COLO829 (cell line): ENCODE measurements at places on chromosomes 2 and 18.
A peak's percentile ranks its signal among the peaks of the same experiment; 100 is the strongest.

DNA sequence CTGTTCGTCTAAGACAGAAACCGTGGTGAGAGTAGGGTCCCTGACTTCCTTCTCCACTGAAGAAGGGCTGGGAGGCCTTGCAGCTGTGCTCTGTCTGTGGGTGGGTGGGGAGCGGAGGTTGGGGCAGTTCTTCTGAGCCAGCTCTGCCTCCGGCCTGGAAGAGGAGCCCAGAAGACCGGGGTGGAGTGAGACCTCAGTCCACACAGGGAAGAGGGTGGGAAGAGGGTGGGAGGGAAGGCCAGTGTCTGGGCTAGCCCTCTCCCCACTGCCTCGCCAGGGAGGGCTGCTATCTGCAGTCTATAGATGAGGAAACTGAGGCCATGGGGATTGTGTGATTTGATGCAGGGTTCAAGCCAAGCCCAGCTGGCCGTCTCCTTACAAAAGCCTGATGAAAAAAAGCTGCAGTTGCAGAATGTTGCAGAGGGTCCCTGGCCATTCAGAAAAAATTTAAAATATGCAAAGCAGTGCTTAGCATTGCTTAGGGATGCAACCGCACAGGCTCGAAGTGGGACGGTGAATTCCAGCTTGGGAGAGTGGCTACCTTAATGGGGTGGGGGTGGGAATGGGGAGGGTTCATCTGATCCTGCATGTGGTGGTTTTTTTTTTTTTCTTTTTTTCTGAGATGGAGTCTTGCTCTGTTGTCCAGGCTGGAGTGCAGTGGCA is 181.6 kb upstream of the HS6ST1 start:
- no peak for DNase-seq

DNA sequence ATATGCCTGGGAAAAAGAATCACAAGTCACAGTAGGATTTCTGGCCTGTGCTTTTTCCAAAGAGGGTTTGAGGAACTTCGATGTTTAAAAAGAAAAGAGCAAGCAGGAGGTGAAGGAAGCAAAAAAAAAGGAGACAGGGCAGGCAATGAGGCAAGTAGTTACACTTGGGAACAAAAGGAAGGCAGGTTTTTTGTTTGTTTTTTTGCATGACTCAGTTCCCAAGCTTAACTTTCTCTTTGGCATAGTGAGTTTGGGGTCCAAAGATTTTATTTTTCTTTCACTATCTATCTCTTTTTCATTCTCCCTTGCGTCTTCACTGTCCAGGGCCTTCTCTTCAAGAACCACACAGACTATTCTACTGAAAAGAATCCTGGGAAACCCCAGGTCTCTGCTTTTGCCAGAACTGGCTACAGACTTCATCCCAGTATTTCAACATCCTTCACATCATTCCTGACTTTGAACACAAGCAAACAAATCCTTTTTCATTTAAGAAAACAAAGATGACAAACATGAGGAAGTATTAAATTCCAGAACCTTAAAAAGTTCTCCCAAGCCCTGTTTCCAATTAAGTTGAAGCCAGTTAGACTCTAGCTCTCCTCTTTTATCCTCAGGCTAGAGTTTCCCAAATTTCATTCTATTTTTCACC is 210.7 kb upstream of the RND3 start:
- no peak for DNase-seq

DNA sequence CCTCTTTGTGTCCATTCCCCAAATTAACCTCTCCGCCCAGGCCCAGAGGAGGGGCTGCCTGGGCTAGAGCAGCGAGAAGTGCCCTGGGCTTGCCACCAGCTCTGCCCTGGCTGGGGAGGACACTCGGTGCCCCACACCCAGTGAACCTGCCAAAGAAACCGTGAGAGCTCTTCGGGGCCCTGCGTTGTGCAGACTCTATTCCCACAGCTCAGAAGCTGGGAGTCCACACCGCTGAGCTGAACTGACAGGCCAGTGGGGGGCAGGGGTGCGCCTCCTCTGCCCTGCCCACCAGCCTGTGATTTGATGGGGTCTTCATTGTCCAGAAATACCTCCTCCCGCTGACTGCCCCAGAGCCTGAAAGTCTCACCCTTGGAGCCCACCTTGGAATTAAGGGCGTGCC is 13.5 kb downstream of the KHK start:
- DNase-seq, result no peak

GRCh38 chr2:8679567-8679826 is 2.4 kb upstream of the ID2 start:
- no peak for DNase-seq

DNA sequence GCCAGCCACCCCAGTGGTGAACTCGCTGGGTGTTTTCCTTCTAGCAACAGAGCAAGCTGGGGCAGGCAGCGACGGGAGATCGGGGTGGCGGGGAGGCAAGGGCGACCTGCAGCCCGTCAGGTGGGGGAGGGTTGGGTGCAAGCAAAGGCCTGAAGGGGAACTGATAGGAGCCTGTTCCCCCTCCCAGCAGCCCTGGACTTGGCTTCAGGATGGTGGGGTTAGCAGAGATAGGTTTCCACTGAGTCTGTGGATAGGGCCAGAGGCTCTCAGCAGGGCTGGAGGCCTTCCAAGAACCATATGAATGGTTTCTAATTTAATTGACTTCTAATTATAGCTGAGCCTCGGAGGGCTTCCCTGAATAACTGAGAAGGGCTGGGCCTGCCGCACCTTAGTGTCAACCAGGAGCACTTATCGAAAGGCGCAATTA is 55.3 kb downstream of the EDAR start:
- no peak for DNase-seq

- DNase-seq, result no peak
These were observed 30.3 kb downstream of the PROC start for GRCh38 chr2:127448526-127448925.

DNA sequence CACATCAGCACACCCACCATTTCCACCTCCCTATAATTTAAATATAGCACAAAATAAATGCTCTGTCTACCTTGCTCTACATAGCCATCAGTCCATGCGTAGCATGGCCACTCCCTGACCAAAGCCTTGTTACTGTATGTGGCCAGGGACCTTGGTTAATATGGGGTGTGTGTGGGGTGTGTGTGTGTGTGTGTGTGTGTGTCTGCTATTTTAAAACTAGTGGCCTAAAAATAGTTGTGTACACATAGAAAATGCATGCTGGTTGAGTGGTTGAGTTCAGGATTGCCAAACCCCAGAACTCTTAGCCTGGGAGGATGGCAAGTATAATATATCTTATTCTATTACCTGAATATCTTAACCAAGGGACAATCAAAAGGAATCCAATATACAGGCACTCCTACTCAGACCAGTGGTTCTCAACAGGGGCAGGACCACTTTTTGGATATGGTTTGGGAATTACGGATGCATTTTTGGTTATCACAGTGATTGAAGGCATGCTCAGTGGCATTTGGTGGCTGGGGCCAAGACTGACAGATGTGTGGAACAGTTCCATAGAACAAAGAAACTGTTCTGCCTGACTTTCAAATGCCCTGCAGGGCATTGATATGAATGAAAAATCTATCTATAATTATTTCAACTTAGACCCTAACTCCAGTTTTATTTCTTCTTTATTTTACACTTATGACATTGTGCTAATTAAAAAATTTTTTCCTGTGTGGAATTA is 72.3 kb upstream of the PSME4 start:
- DNase-seq, result peak; percentile 40

DNA sequence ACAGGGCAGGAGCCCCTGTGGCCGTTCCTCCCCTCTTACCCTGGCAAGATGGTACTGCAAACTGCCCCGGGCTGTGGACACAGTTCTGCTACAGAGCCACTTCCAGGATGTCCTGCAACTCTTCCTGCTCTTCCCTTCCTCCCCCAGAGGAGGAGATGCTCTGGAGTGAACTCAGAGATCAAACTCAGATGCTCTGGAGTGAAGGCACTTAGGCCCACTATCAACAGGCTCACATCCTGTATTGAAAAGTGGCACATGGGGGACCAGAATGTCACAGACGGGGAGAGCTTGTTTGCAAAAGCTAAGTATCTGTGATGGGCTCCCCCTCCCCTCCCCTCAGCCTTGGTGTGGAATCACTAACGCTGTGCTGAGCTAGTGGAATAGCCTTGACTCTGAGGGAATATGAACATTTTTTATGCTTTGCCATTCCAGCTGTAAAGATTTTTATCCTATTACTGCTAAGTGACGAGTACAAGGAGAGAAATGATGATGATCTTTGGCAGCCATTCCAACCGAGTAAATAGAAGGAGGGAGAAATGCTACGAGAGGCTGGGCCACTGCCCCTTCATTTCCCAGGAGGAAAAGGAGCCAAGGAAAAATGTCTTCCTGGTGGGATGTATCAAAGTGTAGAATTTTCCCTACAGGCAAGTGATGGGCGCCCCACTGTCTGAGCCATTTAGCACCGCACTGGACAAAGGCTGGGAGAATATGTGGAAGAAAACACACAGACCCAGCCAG is 152.6 kb downstream of the GALNT14 start:
- DNase-seq, result no peak

DNA sequence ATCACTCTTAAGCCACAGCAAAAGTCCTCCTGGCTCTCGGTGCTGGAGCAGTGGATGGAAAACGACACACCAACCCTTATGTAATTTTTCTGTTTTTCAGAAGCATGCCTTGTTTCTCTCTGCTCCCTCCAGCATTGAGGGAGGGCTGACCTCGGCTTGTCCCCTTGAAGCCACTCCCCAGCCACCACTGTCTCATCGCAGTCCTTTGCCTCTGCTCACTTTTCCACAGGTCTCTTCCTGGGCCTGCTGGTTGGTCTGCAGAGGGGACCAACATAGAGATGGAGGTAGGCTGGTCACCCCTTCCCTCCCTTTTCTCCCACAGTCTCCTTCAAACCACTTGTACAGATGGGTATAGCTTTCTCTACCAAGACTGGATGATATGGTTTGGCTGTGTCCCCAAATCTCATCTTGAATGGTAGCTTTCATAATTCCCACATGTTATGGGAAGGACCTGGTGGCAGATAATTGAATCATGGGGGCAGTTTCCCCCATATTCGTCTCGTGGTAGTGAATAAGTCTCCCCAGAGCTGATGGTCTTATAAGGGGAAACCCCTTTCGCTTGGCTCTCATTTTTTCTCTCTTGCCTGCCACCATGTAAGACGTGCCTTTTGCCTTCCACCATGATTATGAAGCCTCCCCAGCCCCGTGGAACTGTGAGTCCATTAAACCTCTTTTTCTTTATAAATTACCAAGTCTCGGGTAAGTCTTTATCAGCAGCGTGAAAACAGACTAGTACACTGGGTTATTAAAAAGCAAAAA is 14.3 kb upstream of the RIOK3 start:
- DNase-seq, result no peak

- DNase-seq, result no peak
These were observed 133.8 kb downstream of the EIPR1 start for GRCh38 chr2:3243804-3244203.

GRCh38 chr2:231422056-231422455 is 26.5 kb downstream of the B3GNT7 start:
- DNase-seq, result no peak

DNA sequence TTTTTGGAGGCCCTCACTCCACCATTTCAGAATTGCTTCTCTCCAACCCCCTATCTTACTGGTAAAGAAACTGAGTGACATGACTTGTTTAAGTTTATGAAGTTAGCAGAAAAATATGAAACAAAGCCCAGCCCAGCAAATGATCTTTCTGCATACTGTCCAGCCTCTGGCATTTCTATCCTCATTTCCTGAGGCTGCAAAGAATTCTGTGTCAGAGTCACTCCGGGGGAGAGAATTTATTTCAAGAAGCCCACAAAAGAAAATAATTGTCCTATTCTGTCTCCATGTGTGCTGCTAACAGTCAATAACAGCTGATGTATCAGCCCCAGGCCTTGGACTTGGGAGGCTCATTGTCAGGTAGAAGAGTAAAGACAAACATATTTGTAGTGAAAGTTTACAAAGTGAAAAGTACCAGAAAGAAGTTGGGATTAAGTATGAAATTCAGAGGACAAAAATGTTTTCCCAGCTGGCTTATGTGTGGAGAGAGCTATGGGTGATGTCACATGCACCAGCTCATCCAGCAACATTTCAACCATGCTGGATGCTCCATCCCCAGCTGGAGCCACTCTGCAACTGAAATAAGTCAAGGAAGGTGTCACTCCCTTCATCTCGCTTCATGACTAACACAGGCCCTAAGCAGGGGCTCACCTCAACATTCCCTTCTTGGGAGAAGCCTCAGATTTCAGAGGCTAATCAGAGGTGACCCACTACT is 42.3 kb downstream of the TRABD2A start:
- no peak for DNase-seq

GRCh38 chr18:76487782-76488181 is 7.3 kb downstream of the ZNF516 start:
- DNase-seq, result no peak

DNA sequence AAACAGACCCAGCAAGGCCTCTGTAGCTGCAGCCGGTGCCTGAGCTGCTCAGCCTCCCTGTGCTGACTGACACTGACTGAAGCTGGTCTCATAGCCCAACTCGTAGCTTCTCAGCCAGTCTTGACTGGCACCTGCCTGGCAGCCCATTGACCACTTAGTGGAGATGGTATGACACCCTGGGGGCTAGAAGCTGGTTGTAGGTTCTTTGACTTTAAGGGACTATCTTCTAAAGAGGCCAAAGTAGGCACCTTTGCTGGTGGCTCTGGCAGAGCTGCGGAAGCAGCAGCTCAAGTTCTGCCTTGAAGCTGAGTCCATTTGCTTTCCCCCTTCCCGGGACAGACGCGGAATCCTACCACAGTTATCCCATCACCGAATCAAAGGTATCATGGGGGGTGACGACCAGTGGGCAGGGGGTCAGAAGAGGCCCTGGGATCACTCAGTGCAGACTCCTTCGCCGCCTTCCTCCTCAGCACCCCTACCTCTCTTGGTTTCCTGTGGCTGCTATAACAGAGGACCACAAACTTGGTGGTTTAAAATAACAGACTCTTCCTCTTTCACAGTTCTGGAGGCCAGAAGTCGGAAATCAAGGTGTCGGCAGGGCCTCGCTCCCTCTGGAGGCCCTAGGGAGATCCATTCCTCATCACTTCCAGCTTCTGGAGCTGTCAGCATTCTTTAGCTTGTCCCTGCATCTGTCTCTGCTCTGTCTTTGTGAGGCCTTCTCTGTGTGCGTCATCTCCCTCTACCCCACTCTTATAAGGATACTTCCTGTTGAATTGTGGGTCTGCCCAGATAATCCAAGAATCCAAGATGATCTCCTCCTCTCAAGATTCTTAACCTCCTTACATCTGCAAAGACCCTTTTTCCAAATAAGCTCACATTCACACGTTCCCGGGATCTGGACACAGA is 13.7 kb upstream of the FOSL2 start:
- DNase-seq, result no peak

- DNase-seq, result no peak
These were observed 158.7 kb downstream of the TDRD15 start for GRCh38 chr2:21282515-21282898.

DNA sequence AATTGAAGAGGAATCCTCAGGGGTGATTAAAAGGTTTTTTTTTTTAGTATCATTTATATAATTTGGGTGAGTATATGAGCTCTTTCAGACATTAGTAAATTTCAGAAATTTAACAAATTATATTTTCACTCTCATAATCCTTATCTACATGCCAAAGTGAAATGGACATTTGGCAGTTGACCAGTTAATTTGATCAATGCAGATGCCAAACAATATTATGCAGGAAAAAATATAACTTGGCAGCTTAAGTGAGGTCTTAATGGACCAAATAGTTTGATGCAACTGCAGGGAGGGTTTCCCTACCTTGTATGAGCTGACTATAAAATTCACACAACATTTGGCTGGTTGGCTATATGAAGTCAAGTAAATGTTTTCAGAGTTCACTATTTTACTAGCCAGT is 185.2 kb downstream of the CCDC102B start:
- DNase-seq, result no peak
